ENCODE measurements at places on chromosomes 4 and X.

DNA sequence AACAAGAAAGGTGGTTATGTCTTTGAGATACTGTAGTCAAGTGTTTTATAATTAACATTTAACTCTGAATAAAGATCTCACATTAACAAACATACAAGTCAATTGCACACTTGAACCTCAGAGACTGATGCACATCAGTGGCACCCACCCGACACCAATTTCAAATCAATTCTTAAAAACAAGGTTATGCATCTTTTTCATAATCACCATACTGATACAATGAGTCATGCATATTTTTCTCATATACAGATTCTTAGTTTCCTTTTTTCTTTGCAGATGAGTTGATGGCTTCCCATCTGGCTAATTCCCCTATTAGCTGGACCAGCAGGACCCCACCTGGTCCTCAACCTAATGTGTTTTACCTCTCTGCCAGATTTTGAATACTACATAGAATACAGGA lies 136.2 kb upstream of the RPL34 start:
- DNase-seq, result no peak

DNA sequence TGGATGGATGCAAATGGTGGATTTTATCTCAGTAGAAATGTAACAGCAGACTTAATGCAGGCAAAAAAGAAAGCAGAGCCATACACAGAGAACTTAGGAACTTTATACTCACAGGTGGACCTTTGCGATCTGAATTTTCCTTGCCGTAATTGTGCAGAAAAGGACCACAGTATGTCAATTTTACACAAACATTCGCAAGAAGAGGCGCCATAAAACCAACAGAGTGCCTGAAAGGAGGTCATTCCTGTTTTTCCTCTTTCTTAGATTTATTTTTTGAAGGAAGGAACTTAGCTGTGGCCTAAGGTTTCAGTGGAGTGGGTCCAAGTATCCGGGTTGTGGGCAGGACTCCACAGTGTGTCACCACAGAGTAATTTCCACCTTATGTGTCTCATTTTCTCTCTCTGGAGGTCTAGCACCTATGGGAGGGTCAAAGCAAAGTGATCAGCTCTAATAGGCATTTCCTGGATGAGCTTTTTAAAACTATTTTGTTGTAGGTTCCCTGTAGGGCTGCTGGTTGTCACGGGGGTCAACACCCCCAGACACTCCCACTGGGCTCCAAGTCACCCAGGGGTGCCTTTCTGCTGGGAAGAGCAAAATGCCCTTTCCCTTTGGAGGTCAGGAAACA lies 24.7 kb upstream of the PBDC1 start:
- DNase-seq, result peak; percentile 68

DNA sequence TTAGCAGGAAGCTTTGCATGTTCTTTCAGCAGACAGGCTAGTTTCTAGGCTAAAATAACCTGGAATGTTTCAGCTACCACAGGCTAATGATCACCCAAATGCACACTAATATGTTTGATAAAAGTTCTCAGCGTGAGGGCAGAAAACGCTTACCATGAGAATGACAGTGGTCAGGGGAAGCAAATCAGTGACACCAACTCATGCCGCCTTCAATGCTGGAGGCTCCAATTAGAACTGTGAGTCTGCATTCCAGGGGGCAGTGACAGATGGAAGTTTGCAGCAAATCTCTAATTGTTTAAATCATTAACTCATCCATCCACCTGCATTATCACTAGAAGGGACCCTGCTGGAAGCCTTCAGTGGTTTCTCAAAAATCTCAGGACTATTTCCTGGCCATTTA lies 43.2 kb downstream of the ANOS1 start:
- DNase-seq, result no peak

DNA sequence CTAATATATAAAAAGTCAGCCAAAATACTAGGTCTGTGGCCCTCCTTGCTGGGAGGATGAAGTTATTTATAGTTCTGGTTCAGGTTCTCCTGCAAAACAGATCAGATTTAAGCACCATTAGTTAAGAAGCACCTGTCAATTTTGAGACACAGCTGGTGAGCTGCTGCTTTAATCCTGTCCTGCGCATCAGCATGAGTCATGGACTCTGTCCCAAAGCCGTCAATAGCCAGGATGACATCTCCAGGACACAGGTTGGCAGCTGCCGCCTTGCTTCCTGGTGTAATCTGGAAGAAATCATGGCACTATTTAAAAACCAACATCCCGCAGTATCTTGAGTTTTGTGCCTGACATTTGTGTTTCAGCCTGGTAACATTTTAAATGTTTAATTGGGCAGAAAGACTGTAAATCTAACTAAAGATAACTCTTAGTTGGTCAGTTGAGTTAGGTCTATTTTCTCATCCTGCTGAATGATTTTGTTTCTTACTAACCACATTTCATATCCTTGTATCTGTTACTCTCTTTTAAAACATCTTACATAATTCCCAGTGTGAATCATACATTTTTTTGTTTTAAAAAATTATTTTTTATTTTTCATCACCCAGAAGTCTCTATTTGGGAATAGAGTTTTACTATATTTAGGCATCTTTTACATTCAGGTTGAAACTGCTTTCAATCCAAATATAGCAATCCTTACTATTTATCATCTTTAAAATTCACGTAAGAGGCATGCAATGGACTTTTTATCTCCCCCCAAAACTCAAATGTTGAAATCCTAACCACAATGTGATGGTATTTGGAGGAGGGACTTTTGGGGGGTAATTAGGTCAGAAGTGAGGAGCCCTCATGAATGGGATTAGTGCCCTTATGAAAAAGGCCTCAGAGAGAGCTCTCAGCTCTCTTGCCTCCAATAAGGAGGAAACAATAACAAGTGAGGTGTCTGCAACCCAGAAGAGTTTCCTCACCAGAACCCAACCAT lies 10.1 kb downstream of the PDLIM3 start:
- no peak for DNase-seq

- DNase-seq, result no peak
Observed at GRCh38 chr4:161133586-161134276, 1030.1 kb downstream of the FSTL5 start.

DNA sequence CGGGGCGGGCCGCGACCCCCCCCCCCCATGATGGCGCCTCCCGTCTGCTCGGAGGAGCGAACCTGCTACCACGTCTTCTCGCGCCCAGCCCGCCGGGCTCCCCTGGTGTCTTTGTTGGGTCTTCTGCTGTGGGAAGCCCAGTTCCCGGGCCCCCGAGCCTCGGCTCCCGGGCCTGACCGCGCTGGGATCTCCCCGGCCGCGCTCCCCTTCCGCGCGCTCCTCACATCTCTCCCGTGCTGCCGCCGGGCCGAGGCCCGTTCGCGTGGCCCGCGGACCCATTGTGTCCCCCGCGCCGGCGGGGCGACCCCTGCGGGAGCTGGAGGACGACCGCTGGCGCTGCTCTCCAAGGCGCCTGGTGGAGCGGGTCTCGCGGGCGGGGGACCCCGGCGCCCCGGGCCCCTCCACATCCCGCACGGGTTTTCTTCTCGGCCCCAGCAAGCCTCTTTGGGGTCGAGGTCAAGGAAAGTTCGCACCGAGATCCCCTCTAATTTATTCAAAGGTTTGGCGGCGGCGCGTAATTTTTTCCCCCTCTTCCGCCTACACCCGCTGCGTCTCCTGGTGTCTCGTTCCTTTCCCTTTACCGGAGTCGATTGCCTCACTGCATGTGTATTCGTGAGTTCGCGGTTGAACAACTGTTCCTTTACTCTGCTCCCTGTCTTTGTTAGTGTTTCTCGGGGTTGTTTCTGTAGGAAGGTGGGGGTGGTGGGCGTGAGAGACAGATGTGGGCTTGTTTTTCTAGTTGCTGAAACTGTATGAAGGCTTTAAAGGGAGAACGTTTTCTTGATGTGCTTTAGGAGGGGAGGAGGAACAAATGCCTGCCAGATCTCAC lies 770 bp downstream of the SMAD1 start:
- peak; percentile 77 for DNase-seq

GRCh38 chrX:84168095-84168494 lies 19.9 kb downstream of the RPS6KA6 start:
- DNase-seq, result no peak

GRCh38 chrX:129695535-129695934 lies 40.8 kb upstream of the APLN start:
- DNase-seq, result no peak
